ENCODE measurements at places on chromosomes 7 and 10. TPM values are rescaled to one million over a fixed set of nuclear protein-coding genes. Genes with fewer than 3 reads are reported as not detected.

- DNase-seq, result no peak
Measured at GRCh38 chr7:155756322-155756721, 55.9 kb downstream of the SHH start.

- DNase-seq, result peak; percentile 3
Measured at GRCh38 chr7:91357379-91357778, 93.1 kb downstream of the FZD1 start.

GRCh38 chr7:73822319-73823173 lies 8.2 kb upstream of the CLDN4 start:
- peak; percentile 99 for DNase-seq

Gene RPEL1
- not detected for total RNA-seq

DNA sequence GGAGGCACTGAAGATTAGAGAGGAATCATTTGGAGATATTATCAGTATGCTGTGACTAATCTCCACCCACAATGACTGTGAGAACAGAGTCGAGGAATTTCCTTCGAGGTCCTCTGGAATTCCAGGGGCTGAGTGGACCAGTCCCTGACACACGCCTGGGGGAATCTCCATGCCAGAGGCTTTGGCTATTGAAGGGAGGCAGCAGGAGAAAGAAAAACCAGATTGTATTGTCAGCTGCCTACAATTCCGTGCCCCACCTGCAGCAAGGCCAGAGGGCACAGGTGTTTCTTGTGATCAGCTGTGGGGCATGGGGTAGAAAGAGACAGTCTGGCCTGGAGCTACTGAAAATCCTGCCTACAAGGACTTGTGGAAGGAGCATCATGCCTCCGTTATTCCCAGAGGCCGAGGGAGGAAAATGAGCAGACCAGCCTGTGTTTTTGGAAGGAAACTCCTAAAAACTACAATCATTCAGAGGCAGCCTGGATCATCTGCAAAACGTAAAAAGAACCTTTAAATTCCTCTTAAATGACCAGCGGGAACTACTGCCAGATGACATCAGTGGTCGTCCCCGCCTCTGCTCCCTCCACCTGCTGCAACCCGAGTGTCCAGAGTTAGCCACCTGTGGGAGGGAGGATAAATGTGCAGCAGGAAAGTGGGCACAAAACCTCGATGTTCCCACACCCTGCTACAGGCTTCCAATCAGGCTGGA lies 25.4 kb upstream of the ANK3 start:
- DNase-seq, result peak; percentile 94

- DNase-seq, result no peak
Measured at GRCh38 chr10:13644866-13645265, 58.1 kb downstream of the PRPF18 start.

DNA sequence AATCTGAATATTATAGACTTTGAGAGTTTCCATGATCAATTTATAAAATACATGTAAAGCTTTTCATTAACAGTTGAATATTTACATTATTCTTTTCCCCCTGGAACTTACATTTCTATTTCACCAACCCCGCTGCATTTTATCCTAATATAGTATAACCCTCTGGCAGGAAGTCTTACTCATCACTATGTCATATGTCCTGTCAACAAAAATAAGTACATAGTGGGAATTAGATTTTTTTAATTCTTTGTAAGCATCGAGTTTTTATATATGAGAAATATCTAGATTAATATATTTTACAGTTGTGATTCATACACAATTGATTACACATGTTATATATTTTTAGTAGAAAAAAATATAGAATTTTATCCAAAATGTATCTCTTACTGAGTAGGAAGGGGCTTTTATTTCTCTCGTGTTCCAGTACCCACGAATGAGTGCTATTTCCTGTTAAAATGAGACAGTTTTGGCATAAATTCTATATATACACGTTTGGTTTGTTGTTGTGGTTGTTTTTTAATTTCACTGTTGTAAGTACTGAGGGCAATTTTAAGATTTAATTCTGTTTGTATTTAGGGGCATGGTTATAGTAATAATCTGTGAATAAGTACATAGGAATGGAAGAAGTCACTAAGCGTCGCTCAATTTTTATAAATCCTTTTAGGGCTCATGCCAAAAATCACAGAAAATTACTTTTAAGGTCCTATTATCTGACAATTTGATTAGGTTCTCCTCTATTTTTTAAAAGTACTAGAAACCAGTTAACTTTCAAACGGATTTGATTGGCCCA lies 87.1 kb downstream of the HECW1 start:
- DNase-seq, result peak; percentile 42

DNA sequence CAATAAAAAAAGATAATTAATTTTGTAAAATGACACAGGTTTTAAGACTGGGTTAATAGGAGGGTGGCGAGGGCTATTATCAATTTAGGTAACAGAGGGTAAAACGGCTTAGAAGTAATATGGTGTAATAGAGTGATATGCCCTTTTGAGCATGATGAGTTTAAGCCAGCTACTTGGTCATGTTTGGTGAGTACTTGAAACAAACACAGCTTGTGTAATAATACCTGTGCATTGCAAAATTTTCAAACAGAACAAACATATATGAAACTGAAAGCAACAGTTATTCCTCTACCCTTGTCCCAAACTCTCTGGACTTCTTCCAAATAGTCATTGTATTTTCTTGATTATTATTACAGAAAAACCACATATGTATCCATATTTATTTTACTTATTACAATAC lies 241.7 kb downstream of the MAGI2 start:
- no peak for DNase-seq

DNA sequence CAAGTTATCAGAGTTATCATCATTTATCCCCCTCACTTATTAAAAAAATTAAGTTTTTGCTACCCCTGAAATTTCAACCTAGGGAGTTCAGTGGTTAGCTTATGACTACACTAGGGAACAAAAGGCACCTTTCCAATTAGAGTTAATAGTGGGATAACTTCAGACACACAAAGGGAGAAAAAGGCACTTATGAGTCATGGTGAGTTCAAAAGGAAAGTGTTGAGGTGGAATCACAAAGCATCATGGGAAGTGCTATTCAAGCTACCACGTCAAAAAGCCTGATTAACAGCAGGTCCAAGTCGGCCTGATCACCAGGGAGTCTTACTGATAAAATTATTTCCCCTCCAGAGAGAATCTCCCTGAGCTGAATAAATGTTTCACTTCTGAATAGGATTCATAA lies 165.7 kb downstream of the C7orf25 start:
- no peak for DNase-seq

Gene PLEKHS1
- not detected for total RNA-seq

Gene UBE2D1
- total RNA-seq, result 7.9 TPM

Gene TMEM254
- total RNA-seq, result 11.7 TPM

GRCh38 chr7:73436031-73436929 lies 2.7 kb downstream of the FZD9 start:
- no peak for DNase-seq

DNA sequence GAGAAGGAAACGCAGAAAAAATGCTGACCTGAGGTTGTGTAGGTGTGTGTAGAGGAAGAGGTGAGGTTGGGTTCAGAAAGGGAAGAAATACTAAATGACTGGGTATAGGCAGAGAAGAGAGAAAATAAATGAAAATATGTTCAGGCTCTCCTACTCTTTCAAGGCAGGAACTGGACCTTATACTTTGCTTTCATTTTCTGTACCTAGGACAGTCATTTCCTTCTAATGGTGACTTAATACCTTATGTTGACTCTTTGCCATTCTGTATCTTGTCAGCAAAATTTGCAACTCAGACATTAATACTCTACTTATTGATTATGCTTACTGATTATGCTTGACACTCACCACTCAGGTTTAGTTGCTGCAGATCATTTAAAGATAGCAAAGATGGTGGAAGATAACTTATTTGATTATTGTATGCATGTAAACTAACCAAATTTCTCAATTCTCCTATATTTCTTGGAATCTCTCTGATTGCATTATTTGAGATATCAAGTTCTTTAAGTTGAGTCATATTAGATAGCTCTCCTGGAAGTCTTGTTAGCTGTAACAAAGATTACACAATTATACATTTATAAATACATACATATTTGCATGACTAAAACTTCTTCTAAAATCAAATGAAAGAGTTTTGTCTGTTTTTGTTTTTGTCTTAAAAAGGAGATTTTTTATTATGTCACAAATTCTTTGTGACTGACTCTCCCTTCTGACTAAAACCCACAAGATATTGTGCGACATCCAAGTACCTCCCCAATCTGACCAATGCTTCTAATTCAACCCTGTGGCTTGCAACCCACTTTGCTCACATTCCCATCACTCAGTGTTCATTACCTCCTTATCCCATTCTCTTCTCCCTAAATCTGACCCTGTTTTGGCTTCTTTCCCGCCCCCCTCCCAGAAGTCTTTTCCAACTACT lies 20.0 kb downstream of the LRRD1 start:
- DNase-seq, result peak; percentile 71

Gene CYP26C1
- 0.22 TPM for total RNA-seq

Gene VGF
- 0.55 TPM for total RNA-seq

DNA sequence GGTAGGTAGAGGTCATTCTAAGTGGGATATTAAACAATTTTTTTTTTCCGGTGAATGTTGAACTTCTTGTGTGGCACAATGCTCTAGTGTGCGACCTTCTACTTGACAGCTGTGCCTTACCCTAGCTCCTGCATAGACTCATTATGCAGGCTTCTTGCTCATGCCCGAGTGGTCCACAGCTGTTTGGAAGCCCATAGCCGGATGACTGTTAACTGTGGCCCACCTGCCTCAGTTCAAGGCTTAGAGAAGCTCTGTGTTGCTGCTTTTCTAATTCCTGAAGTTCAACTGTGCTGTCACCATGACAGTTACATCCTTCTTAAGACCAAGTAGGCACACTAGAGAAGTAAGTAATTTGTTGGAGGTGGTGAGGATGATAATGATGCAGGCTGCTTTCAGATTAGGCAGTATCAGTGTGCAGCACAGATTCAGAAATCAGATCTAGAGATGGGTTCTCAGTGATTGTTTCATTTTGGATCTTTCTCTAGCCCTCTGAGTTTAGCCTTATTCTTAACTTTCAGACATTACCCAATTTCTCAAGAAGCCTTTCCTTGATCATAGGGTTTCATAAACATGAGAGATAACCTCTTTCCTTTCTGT lies 278.4 kb downstream of the PHF14 start:
- DNase-seq, result no peak

- DNase-seq, result no peak
Measured at GRCh38 chr7:30656006-30656957, 26.0 kb downstream of the CRHR2 start.

Gene GPER1
- total RNA-seq, result 5.9 TPM

DNA sequence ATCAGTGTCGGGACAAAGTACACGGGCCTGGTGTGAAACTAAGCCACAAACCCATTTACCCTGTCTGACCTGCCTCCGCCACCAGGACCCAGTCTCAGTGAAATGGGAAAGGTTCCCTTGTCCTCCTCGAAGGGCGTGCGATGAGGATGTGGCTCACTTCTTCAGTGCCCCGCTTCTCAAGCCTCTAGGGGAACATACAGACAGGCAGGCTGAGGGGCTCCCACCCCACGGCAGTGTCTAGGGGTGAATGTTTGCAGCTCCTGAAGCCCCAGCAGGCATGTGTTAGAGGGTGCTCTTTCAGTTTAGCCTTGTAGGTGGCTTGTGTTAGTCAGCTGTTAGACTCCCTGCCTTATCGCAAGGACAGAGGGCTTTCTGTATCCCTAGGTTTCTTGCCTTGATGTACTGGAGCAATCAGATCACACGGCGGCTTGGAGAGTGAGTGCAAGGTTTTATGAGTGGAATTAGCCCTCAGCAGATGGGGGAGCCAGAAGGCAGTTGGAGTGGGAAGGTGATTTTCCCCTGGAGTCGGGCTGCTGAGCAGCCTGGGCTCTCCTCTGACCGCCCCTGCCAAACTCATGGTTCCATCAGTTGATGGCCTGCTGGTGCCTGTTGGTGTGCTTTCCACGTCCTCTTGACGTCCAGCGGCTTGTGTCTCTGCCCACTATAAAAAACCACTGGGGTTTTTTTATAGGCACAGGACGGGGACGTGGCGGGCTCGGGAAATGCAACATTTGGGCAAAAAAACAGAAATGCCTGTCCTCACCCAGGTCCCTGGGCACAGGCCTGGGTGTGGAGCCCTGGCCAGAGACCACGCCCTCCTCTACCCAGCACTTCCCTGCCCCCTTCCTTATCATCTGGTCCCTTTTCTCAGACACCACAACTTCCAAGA lies 759 bp downstream of the NUDT1 start:
- peak; percentile 10 for DNase-seq

Gene TRIL
- total RNA-seq, result not detected

Gene LBX1
- total RNA-seq, result not detected

Measured in HFFc6 (cell line).